IPS DF 6.9 (cell line): ENCODE measurements at places on chromosomes 12 and 14.

- no peak for DNase-seq
Measured at GRCh38 chr14:95577067-95577800, 42.4 kb downstream of the GLRX5 start.

DNA sequence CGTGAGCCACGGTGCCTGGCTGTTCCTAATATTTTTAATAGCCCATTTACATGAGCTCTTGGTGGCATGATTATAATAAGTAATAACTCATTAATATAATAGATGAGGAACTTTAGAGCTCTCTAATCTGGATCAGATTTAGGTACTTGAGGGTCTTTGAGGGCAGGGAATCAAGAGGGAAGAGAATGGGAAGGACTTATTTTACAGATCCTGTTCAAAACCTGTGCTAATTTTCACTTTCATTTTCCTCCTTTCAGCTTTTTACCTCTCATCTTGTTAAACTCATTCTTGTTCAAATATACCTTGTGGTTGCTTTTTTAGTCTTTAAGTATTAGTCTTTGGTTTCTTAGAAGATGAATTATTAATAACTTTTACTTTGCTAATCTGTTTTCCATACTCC is 5.6 kb downstream of the NECAP1 start:
- DNase-seq = no peak

- DNase-seq = no peak
Measured at GRCh38 chr14:20419419-20419818, 6.1 kb upstream of the TEP1 start.

DNA sequence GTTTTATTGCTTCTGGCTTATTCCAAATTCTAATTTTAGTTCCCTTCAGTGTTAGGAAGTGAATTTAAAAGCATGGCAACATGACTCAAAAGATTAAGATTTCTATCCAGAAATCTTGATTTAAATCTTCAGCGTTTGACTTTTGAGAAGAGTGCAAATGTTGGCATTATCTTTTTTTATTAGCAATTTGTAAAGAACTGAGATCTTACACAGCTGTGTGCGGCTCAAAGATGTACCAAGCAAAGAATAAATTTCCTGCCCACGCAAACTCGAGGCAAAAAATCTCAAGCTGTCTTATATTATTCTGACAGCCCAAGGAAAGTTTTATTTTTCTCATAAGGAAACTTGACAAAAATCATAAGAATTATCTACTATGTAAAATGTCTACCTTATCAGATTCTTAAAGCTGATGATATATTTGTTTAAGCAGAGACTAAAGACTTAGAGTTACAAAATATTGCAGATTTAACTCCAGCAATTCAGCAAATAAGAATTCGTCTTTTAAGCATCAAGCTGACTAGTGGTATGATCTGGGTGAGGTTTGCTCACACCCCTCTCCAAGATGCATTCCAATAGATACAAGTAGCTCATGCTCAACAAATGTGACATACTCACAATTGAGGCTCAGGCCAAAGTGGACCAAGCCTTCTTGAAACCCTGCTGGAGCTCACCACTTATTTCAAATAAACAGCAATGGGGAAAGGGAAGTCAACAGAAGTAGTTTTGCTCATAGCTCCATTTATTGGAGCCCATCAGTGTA is 47.4 kb upstream of the POC1B start:
- DNase-seq = no peak

- no peak for DNase-seq
Measured at GRCh38 chr14:20468764-20469241, 403 bp upstream of the PNP start.

DNA sequence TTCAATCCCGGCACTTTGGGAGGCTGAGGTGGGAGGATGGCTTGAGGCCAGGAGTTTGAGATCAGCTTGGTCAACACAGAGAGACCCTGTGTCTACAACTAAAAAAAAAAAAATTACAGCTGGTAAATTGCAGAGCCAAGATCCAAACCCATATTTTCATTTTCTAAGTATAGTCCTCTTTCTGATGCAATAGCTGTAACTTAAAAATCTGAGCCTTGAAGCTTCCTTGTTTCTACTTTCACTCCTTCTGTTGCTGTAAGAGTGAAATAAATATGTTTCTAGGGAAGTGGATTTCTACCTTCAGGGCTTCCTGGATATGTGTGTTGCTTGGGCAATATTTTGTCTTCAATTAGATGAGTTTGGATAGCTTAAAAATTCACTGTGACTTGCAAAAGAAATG is 42.0 kb upstream of the PRICKLE1 start:
- DNase-seq = no peak

- no peak for DNase-seq
Measured at GRCh38 chr12:122421821-122422729, at the start of gene CLIP1. Gene CLIP1, minus strand, starts transcription at chr12:122422669. Its CDS starts 42,217 bp downstream, at chr12:122380452.

DNA sequence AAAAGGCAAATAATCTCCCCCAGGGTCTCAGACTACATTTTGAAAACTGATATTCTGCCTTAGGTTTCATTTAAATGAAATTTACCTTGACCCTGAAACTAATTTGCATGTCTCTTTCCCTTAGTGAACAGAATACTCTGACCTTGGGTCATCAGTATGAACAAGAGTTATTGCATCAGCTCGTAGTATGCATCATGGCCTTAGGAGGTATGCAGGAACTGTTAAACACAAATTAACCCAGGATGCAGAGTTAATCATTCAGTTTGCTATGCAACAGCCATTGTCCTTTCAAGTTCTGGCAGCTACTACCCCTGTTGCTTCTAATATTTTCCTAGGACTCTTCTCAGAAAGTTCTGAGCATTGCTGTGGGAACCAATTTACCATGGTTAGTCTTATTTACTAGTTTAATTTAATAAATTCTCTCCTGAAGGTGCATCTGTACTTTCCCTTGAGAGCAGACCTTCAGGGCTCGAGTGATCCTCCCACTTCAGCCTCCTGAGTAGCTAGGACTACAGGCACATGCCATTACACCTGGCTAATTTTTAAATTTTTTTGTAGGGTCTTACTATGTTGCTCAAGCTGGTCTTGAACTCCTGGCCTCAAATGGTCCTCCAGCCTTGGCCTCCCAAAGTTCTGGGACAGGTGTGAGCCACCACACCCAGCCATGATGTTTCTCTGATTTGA is 126.7 kb downstream of the TTC6 start:
- DNase-seq = no peak

GRCh38 chr12:114903083-114903691 is 219.2 kb upstream of the TBX3 start:
- DNase-seq = no peak

GRCh38 chr12:113808095-113808951 is 157.8 kb downstream of the RBM19 start:
- DNase-seq = no peak

DNA sequence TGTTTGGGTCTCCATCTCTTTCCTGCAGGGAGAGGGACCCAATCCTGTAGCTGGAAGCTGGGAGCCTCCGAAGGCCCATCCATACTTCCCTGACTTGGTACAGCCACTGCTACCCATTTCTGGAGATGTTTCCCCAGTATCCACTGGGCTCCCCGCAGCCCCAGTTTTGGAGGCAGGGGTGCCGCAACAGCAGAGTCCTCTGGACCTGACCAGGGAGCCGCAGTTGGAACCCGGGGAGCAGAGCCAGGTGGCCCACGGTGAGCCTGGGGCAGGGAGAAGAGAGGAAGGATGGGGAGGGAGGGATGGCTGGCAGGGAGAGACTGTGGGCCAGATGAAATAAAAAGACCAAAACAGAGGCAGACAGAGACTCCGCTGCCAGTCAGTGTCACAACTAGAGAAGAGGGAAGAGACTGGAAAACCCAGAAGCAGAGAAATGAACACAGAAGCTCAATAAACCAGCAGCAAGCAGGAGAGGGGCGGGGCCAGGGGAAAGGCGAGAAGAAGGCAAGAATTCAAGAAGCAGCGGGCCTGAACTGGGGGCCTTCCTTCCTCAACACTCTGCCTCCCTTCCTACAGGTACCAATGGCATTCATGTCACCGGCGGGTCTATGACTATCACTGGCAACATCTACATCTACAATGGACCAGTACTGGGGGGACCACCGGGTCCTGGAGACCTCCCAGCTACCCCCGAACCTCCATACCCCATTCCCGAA is 6.3 kb downstream of the LTBR start:
- DNase-seq = no peak

GRCh38 chr12:57218030-57218853 is 1.6 kb downstream of the NXPH4 start:
- DNase-seq = no peak

GRCh38 chr12:89140141-89140540 is 212.2 kb downstream of the DUSP6 start:
- no peak for DNase-seq

GRCh38 chr12:113226696-113227568 is 5.7 kb downstream of the TPCN1 start:
- DNase-seq = no peak

- no peak for DNase-seq
Measured at GRCh38 chr12:127149226-127149964, 1117.6 kb upstream of the TMEM132C start.

- DNase-seq = no peak
Measured at GRCh38 chr12:52370926-52371608, 3.8 kb upstream of the KRT85 start.

GRCh38 chr14:100671386-100671901 is 55.2 kb upstream of the DLK1 start:
- no peak for DNase-seq

- no peak for DNase-seq
Measured at GRCh38 chr12:42691991-42692557, 102.5 kb upstream of the PRICKLE1 start.

DNA sequence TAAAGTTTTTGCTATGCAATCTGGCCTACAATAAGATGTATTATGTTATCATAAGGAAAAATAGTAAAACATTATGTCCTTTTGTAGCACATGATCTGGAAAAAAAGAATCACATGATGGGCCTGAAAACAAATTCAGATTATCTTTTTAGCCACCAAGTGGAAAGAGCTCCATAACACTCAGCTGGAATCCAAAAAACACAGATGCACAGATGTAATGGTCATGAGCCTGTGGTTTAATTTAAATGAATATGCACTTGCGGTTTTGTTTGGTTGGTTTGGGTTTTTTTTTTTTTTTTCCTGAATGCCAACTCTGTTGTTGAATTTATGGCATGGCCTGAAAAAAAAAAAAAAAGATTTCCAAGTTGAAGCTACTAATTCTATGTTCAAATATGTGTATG is 4.1 kb downstream of the KCNC2 start:
- DNase-seq = no peak

DNA sequence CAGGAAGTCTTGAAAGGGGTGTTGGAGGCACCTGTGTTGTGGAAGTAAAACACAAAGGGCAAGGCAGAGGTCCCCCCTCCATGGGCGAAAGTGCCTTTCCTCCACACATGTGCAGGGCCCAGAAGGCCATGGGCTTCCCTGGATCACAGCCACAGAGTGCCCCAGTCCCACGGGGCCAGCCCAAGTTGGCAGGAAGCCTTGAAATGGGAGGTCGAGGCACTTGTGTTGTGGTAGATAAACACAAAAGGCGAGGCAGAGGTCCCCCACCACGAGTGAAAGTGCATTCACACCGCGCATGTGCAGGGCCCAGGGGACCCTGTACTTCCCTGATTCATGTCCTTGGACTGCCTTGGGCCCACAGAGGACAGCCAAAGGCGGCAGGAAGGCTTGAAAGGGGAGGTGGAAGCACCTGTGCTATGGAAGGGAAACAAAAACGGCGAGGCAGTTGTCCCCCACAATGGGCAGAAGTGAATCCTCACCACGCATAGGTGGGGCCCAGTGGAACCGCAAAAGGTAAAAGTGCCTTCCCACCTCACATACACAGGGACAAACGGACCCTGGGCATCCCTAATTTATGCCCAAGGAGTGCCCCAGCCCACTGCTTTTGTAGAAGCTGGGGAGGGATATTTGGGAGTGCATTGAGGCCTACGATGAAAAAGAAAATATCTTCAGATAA is 585.4 kb downstream of the ALG10 start:
- DNase-seq = no peak

GRCh38 chr12:79378496-79378895 is 312.3 kb downstream of the PAWR start:
- no peak for DNase-seq

DNA sequence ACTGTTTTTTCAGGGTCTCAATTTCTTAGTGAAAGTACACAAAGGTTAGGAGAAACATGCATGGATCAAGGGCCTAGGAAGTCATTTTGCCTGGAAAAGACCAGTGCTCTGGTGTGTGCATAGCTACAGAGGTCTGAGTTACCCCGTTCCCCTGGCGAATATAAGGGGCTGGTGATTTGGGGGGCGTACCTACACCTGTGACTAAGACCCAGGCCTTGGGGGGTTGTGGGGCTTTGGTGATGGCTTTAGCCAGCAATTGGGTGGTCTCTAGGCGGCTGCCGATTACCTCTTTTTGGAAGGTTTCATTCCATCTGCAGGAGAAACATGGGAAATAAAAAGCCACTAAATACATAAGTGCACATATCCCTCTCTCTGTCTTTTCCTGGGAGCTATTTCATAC is 1.1 kb downstream of the SDR39U1 start:
- DNase-seq = no peak

- DNase-seq = no peak
Measured at GRCh38 chr14:103890052-103890371, 38.2 kb upstream of the TDRD9 start.

DNA sequence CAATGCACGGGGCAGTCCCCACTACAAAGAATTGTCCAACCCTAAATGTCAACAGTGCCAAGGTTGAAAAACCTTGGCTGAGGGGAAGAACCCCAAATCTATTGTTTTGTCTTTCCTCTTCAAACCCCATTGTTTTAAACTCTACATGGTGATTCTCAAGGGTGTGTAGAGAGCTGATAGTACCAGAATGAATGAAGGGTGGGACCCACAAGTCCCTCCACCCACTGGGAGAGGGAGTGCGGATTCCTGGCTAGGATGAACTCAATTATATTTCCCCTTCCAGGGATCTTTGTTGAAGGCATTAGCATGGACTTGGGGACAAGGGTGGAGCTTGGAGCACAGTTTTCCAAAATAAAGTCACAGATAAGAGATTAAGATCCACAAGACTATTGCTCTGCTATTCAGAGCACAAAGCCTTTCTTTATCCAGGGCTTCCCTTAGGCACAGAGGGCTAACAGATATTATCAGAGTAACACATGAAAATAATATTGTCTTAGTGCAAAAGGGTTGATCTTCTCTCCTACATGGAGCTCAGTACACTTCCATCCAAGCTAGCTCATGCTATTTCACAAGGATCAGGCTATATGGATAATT is 755.1 kb upstream of the TBX3 start:
- DNase-seq = no peak

- no peak for DNase-seq
Measured at GRCh38 chr14:85909581-85909980, 379.6 kb downstream of the FLRT2 start.

DNA sequence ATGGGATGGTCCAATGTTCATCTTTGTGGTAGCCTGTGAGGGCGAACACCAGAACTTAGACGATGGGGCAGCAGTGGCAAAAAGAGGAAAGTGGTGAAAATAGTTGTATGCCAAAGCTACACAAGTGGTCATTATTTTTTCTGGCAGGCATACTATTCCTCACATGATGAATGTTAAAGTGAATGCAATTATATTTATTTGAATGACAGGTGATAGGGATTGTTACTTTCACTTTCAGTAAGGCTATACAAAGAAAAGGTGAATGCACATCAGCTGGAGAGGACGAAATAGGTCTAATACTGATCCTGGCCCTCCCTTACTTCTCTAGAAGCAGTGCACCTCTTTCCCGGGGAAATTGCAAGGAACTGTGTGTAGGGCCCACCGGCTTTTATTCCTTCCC is 470.1 kb downstream of the TMTC2 start:
- DNase-seq = no peak

GRCh38 chr14:79596551-79596950 is 614.8 kb downstream of the DIO2 start:
- DNase-seq = no peak

GRCh38 chr12:104687823-104688573 is 231.2 kb downstream of the CHST11 start:
- no peak for DNase-seq

- DNase-seq = no peak
Measured at GRCh38 chr14:32865827-32866376, 72.8 kb upstream of the NPAS3 start.
